Hematopoietic multipotent progenitor cell treated with erythropoietin and hydrocortisone succinate and interleukin-3 and kit ligand, for 6 days (in vitro differentiated cells): ENCODE measurements at places on chromosomes 11 and 22.
A peak's percentile ranks its signal among the peaks of the same experiment; 100 is the strongest.

- no peak for DNase-seq
Measured at GRCh38 chr11:77276271-77276670, 25.2 kb downstream of the GDPD4 start.

DNA sequence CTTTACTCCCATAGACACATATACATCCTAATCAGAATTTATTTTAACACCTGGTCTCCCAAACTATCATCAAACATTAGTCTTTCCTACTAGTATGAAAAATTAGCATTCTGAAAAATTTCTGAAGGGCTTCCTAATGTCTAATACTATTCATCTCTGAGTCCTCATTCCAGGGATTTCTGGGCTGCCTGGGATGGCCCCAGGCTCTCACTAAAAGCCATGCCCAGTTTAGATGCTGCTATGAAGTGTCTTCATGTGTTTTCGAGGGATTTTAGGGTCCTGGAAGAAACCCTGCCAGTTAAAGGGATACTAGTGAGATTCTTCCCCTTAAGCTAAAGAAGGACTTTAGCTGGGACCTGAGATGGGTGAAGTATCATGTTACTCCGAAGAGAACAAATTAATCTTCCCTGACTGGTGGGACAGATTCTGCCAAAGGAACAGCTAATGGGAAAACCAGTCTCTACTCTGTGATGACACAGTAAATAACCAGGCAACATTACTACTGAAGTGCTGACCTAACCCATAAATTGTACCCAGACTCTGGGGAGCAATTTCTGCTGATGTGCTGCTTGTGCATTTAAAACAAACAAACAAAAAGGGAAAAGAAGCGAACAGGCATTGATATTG lies 342.6 kb downstream of the SOX6 start:
- no peak for DNase-seq

GRCh38 chr22:22879675-22880155 lies 7.9 kb upstream of the IGLL5 start:
- no peak for DNase-seq

GRCh38 chr11:121683791-121684190 lies 231.0 kb upstream of the SORL1-AS1 start:
- no peak for DNase-seq

- DNase-seq: no peak
Measured at GRCh38 chr11:64037027-64037634, 1.4 kb downstream of the FLRT1 start.

- DNase-seq: no peak
Measured at GRCh38 chr22:19520566-19521305, 3.5 kb downstream of the CLDN5 start.

DNA sequence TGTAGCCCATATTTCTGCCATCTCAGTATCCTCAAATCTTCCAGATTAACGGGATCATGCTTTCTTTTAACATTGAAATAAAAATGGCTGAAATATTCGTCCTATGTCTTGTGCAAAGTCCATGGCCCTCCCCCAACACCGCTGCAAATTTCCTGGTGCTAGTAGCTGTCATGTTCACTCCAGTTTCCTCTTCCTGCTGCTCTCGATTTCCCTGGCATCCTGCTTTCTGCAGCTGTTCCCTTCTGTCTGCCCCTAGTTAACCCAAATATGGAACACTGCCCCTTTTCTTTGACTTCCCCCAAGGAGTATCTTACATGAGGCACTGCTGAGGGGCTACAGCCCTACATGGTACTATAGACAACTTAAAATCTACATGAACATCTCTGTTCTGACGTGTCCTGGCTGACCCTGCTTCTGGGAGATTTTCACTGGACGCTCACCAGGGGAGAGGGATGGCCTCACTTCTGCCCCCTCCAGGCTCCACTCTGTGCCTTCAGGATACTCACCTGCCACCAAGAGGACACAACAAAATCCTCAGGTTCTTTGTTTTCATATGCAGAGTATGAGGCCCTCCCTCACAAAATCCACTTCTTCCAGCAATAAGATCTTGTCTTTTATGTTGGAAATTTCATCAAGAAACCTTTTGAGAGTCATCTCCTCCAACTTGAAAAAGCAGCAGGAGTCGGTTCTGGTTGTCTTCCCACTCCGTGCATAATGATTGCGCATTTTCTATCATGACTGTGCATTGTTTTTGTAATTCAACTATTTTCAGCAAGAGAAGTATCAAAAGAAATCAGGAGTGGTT lies 29.5 kb upstream of the SCUBE2 start:
- no peak for DNase-seq

DNA sequence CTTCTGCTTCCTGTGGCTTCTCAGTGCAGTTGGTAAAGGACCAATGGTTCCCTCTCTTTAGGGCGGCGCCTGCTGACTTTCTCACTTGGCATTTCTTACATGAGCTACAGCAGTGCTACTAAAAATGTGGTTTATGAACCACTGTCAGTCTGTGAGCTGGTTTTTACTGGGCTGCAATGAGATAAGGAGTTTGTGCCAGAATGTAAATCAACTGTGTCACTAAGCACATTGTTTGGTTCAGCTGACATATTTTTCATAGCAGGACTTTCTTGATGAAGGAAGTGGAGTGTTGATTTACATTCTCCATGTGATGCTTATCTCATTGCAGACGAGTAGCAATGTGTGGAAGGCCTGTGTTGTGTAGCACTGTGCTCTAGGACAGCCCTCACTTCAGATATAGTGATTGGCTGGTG lies 463.3 kb downstream of the SOX6 start:
- peak; percentile 58 for DNase-seq

DNA sequence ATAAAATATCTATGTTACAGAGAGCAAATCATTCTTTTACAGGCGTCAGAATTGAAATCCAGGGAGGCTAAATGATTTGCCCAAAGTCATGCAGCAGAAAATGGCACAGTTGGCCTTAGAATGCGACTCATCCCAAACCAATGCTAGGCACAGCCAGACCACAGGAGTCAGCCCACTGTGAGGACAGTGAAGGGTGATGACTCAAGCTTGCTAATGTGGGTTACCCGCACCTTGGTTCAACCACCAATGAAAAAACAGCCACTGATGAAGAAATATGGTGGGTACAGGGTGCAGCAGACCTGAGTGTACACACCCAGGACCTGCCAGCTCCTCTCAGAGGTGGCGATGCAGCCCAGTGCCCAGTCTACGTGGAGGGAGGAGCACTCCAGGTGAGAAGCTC lies 89.7 kb downstream of the ZC3H12C start:
- DNase-seq: no peak

DNA sequence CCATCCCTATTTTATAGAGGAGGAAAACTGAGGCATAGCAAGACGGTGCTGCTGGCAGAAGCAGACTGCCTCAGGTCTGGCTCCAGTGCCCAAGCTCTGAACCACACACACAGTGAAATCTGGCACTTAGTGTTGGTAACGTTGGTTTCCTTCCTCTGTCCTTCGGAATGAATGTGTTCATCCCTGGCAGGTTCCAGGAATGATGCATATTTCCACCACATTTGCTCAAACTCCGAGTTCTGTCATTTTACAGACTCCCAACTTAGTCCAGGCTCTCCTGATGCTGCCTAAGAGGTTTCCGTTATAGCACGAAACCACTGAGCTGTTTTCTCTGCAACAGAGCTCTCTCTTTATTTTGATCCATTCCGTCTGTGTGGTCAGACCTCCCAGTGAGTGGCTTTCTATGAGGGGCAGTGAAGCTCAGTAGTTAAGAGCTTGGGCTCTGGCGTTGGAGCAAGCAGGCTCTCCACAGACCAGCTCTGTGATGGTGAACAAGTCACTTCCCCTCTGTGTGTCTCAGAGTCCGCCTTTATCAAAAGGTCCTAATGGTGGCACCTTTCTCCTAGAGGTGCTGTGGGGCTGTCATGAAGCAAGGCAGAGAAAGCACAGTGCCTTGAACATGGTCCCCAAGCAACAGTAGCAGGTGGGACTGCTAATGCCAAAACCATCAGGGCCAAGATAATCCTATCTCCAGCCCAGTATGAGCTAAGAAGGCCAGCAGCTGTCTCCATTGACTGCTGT lies 200.3 kb downstream of the MYO18B start:
- DNase-seq: no peak
